ENCODE measurements at places on chromosomes 4 and X.

DNA sequence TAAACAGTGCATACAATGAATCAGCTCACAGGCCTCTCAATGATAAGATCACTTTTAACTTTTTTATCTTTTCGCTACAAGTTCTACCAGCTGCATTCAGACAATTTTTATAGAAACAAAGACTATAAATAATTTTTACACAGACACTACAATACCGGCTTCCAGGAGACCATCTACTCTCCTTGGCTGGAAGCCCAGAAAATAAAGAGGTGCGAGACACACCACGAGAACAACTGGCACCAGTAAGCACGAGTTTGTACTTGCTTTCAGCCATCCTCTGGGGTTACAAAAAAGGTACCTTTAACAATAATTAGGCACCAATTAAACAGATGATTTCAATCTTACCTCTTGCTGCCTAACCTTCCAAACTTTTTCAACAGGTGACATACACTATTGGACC is 11.2 kb upstream of the PRDX4 start:
- no peak for DNase-seq

GRCh38 chr4:185938654-185939053 is 126.7 kb upstream of the SORBS2 start:
- no peak for DNase-seq

GRCh38 chr4:134422776-134423175 is 221.2 kb upstream of the PABPC4L start:
- no peak for DNase-seq

GRCh38 chr4:168618577-168619265 is 121.9 kb downstream of the PALLD start:
- no peak for DNase-seq

GRCh38 chr4:61374447-61374891 is 174.3 kb downstream of the ADGRL3 start:
- DNase-seq, result no peak

GRCh38 chr4:125529071-125529470 is 214.3 kb downstream of the FAT4 start:
- no peak for DNase-seq

- no peak for DNase-seq
Observed at GRCh38 chr4:73869130-73870055, at the start of gene CXCL1. TSS of gene CXCL1 (plus strand) at chr4:73869393. CDS start at chr4:73869471, 78 bp downstream.

DNA sequence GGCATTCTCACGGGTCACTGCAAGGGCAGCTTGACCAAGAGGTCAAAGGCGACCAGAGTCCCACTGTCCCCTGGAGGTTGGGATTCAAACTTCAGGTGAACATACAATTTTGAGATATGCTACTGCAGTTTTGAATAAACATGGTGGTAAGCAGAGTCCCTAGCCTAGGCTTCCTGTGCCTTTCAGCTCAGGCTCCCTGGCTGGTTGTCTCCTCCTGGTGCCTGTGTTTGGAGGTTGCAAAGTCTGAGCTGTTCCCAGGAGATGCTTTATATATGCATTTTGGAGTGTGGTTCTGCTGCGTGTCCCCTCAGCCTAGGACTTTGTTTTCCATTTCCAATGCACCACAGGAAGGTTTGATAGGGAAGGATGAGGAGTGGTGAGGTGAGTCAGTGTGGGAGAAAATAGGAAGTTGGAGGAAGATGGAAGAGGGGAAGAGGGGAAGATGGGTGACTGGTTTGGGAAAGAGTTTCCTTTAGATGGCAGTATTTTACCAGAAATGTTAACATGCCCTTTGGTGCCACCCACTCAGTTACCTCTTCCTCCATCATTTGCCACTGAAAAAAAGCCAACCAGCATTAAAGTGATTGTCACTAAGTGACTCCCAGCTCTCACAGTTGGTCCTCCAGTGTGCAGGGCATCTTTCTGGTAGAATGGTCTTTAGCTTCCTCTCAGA is 211.7 kb upstream of the AGTR2 start:
- no peak for DNase-seq

DNA sequence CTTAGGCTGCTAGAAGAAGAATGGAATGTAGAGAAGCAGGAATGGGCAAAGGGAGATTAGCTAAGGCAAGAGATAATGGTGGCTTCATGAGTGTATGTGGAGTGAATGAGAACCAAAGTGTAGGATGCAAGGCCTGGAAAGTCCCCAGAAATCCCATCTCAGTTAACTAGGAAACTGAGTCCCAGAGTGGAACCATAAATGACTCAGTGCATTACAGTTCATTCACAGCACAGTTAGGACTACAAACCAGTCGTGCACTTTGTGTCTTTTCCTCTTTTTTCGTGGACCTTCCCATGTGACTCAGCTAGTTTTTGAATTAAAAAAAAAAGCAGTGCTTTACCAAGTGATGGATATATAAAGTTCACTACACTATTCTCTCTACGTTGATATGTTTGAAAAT is 27.7 kb upstream of the REST start:
- DNase-seq, result no peak

- DNase-seq, result no peak
Observed at GRCh38 chr4:69092190-69092589, 4.1 kb upstream of the UGT2B7 start.

- DNase-seq, result no peak
Observed at GRCh38 chr4:122203407-122203806, 51.3 kb downstream of the BLTP1 start.

DNA sequence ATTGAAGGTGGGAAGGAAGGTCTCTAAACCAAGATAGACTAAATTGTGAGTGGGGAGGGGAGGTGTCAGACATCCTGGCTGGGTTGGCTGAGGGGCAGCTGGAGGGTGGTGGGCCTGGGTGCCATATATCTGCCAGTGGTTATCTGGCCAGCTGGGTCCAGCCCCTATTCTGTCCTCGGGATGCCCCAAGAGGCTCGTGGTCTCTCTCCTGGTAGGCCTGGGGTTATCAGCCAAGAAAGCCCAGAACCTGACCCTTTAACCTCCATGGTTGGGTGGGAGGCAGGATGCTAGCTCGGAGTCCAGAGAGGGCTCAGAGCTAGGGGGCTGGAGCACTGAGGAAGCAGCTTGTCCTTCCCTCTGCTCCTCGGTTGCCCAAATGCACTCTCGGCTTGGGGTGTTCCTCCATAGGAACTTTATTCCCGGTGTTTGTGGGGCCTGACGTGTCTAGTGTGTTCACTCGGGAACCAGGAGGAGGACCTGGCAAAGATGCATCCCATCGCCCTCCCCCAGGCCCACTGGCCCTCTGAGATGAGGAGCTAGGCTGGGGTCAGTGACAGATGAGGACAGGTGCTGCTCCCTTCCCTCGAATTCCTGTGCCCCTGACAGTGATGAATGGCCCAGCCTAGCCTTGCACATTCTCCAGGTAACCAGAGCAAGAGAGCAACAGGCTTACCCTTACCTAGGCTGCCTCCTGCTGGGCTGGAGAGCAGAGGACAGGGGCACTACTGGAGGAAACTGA is 5.2 kb upstream of the EFNB1 start:
- DNase-seq, result no peak

DNA sequence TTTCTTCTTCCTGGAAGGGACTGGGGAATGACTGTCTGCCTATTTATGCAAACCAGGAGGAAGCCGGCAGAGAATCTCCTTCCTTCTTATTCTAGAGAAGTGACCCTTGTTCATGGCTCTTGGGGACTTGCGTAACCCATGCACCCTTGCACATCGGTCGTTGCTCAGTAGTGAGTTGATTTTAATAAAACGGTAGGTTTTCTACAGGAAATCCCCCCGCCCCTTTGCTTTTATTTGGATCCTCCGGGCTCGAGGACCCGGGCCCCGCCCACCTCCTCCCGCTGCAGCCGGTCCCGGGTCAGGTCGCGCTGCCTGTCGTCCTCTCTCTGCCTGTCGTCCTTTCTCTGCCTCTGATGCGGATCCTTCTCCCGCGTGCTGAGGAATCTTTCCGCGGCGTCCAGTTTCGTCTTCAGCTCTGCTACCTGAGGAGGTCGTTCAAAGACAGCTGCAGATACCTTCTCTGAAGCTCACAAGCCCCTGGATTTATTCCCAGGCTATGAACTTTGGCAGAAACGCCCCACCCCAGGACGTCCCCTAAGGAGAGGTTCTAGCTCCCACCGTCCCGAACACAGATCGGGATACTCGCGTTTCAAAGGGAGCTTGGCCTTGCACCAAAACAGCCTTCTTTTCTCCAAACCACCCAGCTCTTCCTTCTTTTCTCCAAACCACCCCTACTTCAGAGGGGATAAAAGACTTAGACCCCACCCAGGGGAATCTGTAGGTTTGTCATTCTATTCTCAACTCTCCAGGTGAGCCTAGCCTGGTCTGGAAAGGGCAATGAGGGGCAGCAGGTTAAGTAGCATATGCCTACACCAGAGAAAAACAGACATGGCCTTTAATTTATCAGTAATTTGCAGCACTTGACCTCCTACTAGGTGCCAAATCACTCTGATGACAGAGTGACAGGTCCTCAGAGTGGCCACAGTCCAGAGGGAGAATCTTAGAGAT is 7.0 kb downstream of the TNIP3 start:
- DNase-seq, result no peak

DNA sequence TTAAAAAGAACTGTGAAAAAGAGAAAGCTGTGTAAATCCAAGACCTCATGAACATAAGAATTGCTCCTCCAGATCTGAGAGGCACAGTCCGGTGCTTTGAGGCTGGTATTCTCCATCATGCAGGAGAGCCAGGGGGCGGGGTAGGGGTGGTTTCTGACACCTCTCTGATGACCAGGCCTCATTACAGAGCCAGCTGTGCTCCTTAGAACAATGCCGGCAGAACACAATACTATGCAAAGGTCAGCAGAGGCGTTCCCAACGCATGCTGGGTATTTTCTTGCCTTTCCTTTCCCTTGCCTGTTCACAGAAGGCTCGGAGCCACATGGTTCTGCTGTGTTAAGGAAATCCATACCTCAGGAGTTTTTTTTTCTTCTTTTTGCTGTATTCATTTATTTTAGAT is 91.2 kb upstream of the SOD3 start:
- DNase-seq, result no peak

DNA sequence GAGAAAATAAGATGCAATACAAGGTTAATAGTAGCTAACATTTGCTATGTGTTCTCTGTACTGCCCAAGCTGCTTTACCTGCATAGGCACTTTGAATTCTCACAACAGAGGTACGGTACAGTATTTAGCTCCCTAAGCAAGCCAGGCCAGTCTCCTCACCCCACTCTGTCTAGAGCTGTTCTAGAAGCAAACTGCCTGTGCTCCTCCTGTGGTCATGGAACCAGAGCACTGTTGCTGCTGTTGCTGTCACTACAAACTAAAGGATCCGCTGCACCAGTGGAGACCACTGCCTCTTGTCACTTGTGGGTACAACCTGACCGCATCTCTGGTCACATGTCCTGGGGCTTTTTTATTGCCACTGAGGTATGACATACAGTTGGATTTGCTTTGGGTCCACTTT is 19.6 kb downstream of the ZNF330 start:
- no peak for DNase-seq

GRCh38 chr4:176031922-176032321 is 33.7 kb upstream of the WDR17 start:
- no peak for DNase-seq

DNA sequence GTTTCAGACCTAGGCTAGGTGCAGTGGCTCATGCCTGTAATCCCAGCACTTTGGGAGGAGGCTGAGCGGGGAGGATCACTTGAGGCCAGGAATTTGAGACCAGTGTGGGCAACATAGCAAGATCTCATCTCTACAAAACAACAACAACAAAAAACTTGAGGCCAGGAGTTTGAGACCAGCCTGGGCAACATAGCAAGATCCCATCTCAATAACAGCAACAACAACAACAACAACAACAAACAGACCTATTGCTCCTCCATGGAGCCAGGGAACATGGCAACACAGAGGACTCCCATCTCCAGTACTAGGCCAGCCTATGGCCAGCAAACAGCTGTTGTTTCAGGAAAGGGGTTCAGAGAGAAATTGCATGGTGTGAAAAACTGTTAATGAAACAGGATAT is 43.4 kb downstream of the SLC16A2 start:
- no peak for DNase-seq
